Type B pancreatic cell (in vitro differentiated cells): ENCODE measurements at places on chromosomes 2 and 18. TPM values are rescaled to one million over a fixed set of nuclear protein-coding genes. Genes with fewer than 3 reads are reported as not detected.

The FTCDNL1 gene
- 0.95 and 1.3 TPM in 2 replicates for total RNA-seq

The RETREG2 gene
- 86.2 and 88.7 TPM in 2 replicates for total RNA-seq

The SCN7A gene
- 1.8 and 2.8 TPM in 2 replicates for total RNA-seq

The EPAS1 gene
- 59.8 and 362 TPM in 2 replicates for total RNA-seq

The INPP5D gene
- 18.3 and 40.8 TPM in 2 replicates for total RNA-seq

The GREB1 gene
- 7.5 and 50.5 TPM in 2 replicates for total RNA-seq

The C2orf49 gene
- 23.5 and 25.8 TPM in 2 replicates for total RNA-seq

The RAPH1 gene
- total RNA-seq = 15.4 and 25.7 TPM in 2 replicates

The SCN9A gene
- total RNA-seq = 6.2 and 8.3 TPM in 2 replicates

The LYPD6B gene
- total RNA-seq = 23.7 and 40.1 TPM in 2 replicates

The GRHL1 gene
- total RNA-seq = 37.4 and 120 TPM in 2 replicates

The KIF5C gene
- total RNA-seq = 20.4 and 38.9 TPM in 2 replicates

The MTERF4 gene
- 38.9 and 46.3 TPM in 2 replicates for total RNA-seq

The CYP1B1 gene
- 176 and 360 TPM in 2 replicates for total RNA-seq

The LIPG gene
- 16.9 and 22.7 TPM in 2 replicates for total RNA-seq

The ACMSD gene
- total RNA-seq = 0.14 TPM in 1 of 2 replicates, not detected in the other

The KCNS3 gene
- 5.3 and 10.3 TPM in 2 replicates for total RNA-seq

The SOWAHC gene
- 15.5 and 25.6 TPM in 2 replicates for total RNA-seq

The UPP2 gene
- total RNA-seq = not detected in 2 replicates

The ECEL1 gene
- 7.8 and 9.6 TPM in 2 replicates for total RNA-seq

The TMEM247 gene
- total RNA-seq = not detected in 2 replicates

The C2orf15 gene
- 5.6 and 8.2 TPM in 2 replicates for total RNA-seq

The MROH2A gene
- total RNA-seq = not detected in 2 replicates

The SLC19A3 gene
- total RNA-seq = 6.4 and 20.5 TPM in 2 replicates

The DQX1 gene
- 1.4 and 3.2 TPM in 2 replicates for total RNA-seq

The SCN1A gene
- 0.19 and 2.6 TPM in 2 replicates for total RNA-seq

The GORASP2 gene
- 77.7 and 110 TPM in 2 replicates for total RNA-seq

The TSPYL6 gene
- not detected in 2 replicates for total RNA-seq

The EIF5B gene
- total RNA-seq = 44.2 and 44.8 TPM in 2 replicates

The SYT4 gene
- total RNA-seq = 10.0 and 20.5 TPM in 2 replicates

The TMEFF2 gene
- 10.7 and 14.0 TPM in 2 replicates for total RNA-seq

The DNAJC5G gene
- total RNA-seq = not detected in 2 replicates

The NT5DC4 gene
- not detected in 2 replicates for total RNA-seq

The IKZF2 gene
- total RNA-seq = 57.0 and 153 TPM in 2 replicates

The TUBB8B gene
- total RNA-seq = 0.36 TPM in 1 of 2 replicates, not detected in the other

The DCDC2C gene
- total RNA-seq = not detected in 2 replicates

The HTR2B gene
- total RNA-seq = not detected in 2 replicates

The VRK2 gene
- total RNA-seq = 17.7 and 22.4 TPM in 2 replicates

The SCYGR4 gene
- not detected in 2 replicates for total RNA-seq

The ALPI gene
- 1.5 and 6.5 TPM in 2 replicates for total RNA-seq

The TEKT4 gene
- total RNA-seq = 0.34 TPM in 1 of 2 replicates, not detected in the other

The AQP4 gene
- total RNA-seq = 1.6 and 2.8 TPM in 2 replicates
